ENCODE measurements at places on chromosomes 5 and 9. TPM values are rescaled to one million over a fixed set of nuclear protein-coding genes. Genes with fewer than 3 reads are reported as not detected.

GRCh38 chr5:175693741-175694140 is 35.9 kb downstream of the HRH2 start:
- no peak for DNase-seq

- DNase-seq, result no peak
These were observed 50.3 kb downstream of the RAB24 start for GRCh38 chr5:177253252-177253651.

DNA sequence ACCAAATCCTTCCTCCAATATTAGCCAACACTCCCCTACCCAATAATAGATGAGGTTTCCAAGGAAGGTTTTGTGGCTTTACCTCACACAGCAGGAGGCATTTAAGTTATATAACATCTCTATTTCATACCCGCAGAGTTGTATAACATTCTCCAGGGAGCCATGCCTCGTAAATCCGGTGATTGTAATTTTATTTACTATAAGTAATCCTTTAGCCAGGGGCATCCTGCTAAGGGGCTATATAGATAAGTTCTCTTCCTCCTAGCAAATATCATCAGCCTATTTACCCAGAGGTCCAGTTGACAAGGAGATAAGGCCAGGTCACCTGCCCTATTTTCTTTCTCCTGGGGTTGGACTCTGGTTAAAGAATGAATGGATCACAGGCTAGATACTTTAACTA is 2051.0 kb downstream of the EFNA5 start:
- DNase-seq, result no peak

DNA sequence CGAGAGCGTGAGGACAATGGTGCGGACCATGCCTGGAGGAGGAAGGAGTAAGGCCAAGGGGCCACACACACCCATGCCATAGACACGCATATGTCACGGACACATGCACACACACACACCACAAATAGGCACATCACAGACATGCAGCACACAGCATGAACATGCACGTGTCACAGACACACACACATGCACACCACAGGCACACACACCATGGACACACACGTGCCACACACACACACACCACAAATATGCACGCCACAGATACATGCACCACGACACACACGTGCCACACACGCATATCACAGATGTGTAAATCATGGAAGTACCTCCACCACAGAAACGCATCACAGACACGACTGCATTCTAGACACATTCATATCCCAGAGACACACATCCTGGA is 16.7 kb downstream of the TERT start:
- no peak for DNase-seq

Gene PDCD1LG2
- 6.3 TPM for total RNA-seq

Gene LRRC19
- total RNA-seq, result 0.64 TPM

Gene S1PR3
- 10.2 TPM for total RNA-seq

DNA sequence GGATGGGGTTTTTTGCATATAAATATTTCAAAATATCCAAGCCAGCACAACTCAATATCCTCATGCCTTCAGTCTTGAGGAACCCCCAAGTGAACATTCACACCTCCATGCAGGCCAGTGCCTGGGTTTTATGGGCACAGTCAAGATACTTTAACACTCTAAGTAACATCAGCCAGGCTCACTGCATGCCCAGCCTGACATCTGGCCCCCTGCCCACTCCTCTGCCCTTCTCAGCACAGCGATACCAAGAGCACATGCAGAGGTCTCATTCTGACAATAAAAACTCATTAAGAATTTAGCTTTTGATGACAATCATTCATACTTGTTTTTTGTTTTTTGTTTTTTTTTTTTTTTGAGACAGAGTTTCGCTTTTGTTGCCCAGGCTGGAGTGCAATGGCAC is 250.0 kb downstream of the CWC27 start:
- no peak for DNase-seq

DNA sequence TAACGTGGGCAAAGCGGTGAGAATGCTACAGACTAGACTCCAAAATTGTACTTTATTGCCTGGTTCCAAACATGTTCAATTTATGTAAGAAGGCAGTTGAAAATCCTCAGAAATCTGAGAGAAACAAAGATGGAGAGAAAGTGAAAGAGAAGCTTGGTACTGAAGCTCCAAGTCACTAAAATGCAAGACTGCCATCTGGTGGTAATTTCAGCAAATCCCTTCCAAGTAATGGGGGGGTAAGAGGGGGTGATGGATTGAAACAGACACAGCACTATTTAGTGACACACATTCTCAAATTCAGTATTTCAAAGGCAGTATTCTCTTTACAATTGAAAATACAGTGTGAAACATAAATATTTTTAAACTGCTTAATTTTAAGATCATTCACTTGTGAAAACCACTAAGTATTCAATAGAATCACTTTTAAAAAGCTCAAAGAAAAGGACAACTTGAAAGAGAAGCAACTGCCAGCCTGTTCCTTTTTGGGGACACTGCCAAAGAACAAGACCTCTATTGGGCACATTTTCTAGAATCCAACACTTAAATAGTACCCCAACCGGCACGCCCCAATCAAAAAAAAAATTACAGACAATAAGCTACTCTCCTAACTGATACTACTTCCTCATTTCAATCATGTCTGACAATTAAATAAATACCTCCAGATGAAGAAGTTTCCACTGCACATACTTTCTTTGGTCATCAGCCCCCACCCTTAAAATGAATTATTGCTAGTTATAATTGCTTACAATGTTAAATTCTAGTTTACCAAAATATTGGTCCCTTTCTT is 131.5 kb downstream of the AGTPBP1 start:
- no peak for DNase-seq

- DNase-seq, result no peak
These were observed 163.2 kb downstream of the TRIO start for GRCh38 chr5:14306329-14306815.

- no peak for DNase-seq
These were observed 38.1 kb downstream of the MAP1B start for GRCh38 chr5:72145348-72145747.

Gene PCDHGA10
- total RNA-seq, result 6.2 TPM

- DNase-seq, result no peak
These were observed 841.6 kb downstream of the MAT2B start for GRCh38 chr5:164346785-164347630.

DNA sequence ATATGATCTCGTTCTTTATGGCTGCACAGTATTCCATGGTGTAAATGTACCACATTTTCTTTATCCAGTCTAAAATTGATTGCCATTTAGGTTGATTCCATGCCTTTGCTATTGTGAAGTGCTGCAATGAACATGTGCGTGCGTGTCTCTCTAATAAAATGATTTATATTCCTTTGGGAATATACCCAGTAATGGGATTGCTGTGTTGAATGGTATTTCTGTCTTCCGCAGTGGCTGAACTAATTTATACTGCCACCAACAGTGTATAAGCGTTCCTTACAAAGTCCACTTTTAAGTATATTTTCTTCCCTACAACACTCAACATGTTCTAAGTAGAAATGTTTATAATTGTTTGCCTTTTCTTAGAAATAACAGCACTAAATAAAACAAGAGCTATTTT is 521.9 kb downstream of the DTWD2 start:
- no peak for DNase-seq

GRCh38 chr9:133429214-133429613 is 7.0 kb downstream of the ADAMTS13 start:
- DNase-seq, result no peak

Gene SLC25A48
- not detected for total RNA-seq

DNA sequence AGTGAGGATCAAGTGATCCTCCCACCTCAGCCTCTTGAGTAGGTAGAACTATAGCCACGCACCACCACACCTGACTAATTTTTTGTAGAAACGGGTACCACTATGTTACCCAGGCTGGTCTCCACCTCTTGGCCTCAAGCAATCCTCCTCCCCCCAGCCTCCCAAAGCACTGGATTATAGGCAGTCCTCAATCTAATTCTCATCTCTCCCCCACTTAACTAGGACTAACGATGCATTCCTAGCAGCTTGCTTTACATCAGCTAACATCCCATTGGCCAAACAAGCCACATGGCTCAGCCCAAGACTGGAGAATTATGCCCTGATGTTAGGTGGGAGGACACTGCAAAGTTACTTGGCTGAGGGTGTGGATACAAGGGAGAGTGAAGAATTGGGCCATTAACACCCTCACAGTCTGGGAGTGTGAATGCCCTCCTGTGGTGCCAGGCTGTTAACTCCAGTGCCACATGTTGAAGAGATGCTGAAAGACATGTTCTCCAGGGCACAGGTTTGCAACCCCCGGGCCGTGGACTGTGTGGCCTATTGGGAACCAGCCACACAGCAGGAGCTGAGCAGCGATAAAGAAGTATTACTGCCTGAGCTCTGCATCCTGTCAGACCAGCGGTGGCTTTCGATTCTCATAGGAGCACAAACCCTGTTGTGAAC is 5.3 kb upstream of the ZNF367 start:
- DNase-seq, result no peak

Gene IPO11
- 31.2 TPM for total RNA-seq

Gene NEK6
- total RNA-seq, result 137 TPM

Gene DDX31
- total RNA-seq, result 17.4 TPM

DNA sequence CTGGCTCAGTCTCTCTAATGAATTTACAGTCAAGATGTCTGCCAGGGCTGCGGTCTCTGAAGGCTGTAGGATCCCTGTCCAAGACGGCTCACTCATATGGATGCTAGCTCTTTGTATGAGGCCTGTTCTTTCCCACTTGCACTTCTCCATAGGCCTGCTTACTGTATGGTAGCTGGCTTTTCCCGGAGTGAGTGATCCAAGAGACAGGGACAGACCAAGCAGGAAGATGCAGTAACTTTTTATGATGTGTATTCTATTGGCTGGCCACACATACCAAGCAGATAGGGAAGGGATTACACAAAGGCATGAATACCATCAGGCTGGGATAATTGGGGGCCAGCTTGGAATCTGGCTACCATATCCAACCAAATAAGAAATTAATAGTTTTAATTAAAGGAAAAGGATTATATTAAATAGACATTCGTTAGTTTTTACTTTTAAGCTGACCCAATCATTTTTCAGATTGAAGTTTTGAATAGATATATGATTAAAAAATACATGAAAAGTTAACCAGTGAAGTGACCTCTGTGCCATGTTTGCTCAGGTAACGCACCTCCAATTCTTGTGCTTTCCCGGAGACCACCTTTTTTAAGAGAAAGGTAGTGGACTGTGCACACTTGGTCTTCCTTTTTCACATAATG is 20.6 kb downstream of the NSD1 start:
- DNase-seq, result no peak

GRCh38 chr5:68220914-68221313 is 5.4 kb downstream of the PIK3R1 start:
- no peak for DNase-seq

- DNase-seq, result no peak
These were observed 71.1 kb downstream of the GNAQ start for GRCh38 chr9:77960356-77961153.

GRCh38 chr5:82656341-82656761 is 378.2 kb upstream of the RPS23 start:
- no peak for DNase-seq

Gene SMIM32
- total RNA-seq, result not detected

Gene CCDC192
- total RNA-seq, result not detected

GRCh38 chr9:78777747-78778146 is 480.8 kb downstream of the PSAT1 start:
- no peak for DNase-seq

Gene SAXO1
- 0.12 TPM for total RNA-seq

Gene KCNV2
- not detected for total RNA-seq
